NCI-H1417 (cell line): ENCODE measurements at places on chromosomes 16 and 17.
A peak's percentile ranks its signal among the peaks of the same experiment; 100 is the strongest.

DNA sequence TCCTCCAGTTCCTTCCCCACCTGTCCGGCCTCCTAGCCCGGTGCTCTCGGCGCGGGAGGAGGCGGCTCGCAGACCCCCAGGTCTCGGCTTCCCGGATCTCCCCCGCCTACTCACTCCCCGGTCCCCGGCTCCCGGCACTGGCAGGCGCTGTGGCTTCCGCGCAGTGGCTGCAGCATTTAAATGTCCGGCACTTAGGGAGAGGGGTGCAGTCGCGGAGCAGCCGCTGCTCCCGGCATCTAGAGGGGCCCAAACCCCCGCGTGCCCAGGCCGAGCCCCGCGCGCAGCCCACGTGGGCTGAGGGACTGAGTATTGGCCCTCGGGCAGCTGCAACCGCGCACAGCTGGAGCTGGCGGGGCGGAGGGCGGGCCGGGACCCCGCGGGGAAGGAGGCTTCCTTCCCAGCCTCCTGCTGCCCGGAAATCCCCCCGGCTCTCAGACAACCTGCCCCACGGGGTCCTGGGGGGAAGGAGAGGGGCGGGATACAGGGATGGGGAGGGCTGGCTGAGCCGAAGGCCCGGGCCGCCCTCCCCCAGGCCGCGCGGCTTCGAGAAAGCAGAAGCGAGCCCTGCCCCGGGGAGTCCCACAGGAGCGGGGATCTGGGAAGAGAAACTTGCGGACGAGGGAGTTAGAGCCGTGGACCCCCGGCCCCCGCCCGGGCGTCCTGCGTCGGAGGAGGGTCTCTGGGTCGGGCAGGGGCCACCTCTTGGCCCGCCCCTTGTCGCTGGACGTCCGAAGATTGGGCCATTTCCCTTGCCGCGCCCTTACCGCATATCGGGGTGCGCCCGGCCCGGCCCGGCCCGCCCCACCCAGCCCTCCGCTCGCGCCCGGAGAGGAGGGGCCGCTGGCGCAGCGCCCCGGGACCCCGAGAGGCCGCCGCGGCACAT, at the start of gene MMP25:
Gene MMP25 (plus strand): TSS at position 804 of the 883 bp plus-strand sequence. CDS start 357 bp downstream, outside the sequence.
- DNase-seq: no peak

GRCh38 chr17:81379523-81379942, 15.7 kb upstream of the BAHCC1 start:
- no peak for DNase-seq

- peak; percentile 16 for DNase-seq
Observed at GRCh38 chr17:53134548-53134947, 688.2 kb upstream of the KIF2B start.

- peak; percentile 43 for DNase-seq
Observed at GRCh38 chr17:80898716-80899115, 92.9 kb upstream of the CHMP6 start.

DNA sequence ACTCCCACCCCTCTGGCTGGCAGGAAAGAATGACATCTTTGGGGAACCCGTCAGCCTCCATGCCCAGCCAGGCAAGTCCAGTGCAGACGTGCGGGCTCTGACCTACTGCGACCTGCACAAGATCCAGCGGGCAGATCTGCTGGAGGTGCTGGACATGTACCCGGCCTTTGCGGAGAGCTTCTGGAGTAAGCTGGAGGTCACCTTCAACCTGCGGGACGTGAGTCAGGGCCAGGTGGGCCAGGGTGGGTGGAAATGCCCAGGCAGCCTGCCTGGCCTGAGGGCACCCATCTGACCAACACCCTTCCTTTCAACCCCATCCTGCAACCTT, 8.1 kb upstream of the DCAF7 start:
- DNase-seq: no peak

GRCh38 chr17:31318851-31319661, 2.4 kb downstream of the EVI2A start:
- DNase-seq: no peak

DNA sequence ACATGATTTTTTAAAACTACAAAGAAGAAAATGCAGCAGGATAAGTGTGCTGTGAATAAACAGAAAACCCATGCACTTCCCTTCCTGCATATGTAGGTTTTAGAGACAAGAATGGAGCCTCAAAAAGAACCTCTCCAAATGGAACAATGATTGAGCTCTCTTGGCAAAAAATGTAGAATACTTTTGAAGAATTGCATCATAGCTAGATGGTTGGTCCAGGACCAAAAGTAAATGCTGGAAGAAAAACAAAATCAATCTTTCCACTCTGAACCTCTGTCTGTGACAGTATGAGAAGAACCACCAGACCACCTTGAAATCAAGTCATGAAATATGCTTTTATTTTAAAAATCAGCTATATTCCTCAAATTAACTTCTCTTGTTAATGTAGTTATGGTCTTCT, 17.5 kb downstream of the HELZ start:
- no peak for DNase-seq

DNA sequence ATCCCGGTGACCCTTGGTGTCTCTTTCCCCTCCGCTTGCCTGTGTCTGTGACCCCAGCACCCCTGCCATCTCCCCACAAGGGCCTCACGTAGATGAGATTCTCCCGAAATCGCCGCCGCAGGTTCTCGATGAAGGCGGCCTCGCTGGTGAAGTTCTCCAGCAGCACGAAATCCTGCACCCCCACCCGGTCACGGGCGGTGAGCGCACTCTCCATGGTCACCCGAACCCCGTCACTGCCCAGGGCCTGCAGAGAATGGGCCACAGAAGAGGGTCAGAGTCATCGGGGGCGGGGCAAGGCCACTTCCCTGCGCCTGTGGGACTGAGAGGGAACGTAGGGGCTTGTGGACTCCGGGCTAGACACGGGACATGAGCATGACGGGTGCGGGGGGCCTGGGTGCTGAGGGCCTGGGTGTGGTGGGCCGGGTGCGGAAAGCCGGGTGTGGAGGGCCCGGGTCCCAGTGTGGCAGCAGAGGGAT, 8.4 kb downstream of the MYO1C start:
- no peak for DNase-seq

DNA sequence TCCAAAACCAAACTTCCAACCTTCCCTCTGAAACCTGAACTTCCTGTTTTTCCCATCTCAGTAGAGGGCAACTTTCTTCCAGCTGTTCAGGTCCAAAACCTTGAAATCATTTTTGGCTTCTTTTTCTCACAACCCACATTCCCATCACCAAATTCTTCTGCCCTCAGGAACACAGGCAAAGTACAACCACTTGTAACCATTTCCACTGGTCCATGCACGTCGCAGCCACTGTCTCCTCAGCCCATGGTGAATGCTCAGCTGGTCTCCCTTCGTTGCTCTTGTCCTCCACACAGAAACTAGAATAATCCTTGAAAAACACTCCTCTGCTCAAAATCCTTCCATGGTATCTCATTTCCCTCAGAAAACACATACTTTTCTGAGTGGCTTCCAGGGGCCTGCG, 3.7 kb upstream of the ADAT1 start:
- DNase-seq: no peak

DNA sequence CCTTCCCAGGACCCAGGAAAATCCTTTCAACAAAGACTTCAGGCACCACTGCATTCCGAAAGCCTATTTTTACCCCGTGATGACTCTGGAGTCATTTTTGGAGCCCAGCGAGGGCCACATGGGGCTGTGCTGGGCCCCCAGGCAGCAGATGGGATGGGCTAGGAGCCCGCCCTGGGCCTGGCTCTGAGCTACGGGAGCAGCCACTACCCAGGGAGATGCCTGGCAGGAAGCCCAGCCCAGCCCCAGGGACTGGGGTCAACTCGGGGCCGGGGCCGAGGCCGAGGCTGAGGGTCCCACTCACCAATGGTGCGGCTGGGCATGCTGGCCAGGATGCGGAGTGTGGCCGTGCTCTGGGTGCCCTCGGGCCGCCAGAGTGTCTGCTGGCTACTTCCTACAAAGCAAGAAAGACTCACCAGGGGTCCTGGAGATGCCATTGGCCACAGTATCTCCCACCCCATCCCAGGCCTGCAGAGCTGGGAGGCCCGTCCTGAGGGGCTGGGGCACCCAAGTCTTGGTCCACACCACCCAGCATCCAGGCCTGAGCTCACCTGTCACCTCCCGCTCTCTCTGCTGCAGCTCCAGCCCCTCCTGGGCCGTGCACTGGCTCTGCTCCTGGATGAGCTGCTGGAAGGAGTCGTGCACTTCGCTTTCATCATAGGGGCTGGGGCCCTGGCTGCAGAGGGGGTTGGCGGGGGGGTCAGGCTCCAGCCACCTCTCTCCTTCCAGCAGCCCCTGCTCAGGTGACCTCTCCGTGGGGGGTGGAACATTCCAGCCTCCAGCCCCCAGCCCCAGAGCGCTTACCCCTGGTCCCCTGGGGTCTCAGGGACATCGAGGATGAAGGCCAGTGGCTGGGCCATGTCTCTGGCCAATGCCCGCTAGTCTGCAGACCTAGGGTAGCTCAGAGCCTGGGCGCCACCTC, 2.3 kb downstream of the TMC6 start:
- no peak for DNase-seq

GRCh38 chr17:78127239-78127887, 1.2 kb downstream of the TMC6 start:
- no peak for DNase-seq

DNA sequence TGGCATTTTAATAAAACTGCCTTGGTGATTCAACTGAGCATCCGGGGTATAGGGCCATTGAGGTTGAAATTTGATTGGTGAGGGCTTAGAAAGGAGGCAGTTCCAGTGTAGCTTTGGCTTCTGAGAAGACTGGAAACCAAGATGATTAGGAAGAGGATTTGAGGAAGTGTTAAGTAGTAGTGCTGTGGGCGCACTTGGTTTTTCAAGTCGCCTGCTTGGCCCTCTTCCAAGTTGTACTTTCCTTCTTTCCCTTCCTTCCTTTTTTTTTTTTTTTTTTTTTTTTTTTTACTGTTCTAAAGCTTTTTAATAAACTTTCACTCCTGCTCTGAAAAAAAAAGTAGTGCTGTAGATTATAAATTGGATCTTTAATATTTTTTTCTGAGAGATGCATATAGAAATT, 320.5 kb downstream of the UTP18 start:
- no peak for DNase-seq

DNA sequence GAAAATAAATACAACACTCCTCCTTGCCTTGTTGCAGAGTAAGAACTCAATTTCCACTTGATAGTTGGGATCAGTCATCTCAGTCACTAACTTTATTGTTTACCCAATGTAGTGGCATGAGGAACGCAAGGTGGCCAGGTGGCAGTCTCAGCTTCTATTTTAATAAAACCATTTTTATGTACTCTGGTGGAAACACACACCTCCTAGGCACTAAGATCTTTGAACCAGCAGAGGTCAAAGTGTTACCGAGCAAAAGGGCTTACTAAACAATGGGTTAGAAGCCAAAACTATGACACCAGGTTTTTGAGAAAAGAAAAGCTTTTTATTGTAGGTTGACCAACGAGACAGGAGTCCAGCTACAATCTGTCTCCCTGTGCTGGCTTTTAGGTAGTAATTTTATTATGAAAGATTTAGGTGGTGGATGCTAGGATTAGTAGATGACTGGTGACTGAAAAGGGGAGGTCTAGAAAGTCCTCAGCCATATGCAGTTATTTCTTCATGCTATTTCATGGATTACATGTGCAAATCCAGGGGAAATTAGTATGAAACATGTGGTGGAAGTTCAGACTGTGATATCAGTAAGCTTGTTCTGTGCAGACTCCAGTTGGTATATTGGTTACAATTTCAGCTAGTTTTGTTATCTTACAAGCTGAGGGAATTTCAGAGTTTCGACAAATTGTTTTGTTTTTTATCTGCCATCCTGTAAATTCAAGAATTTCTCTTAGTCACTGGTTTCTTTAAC, 122.3 kb downstream of the PCTP start:
- no peak for DNase-seq

GRCh38 chr16:11550791-11551498, 35.8 kb downstream of the LITAF start:
- no peak for DNase-seq

GRCh38 chr16:79943736-79944135, 343.2 kb upstream of the MAF start:
- DNase-seq: no peak

GRCh38 chr17:35879773-35880654, at the start of gene CCL5:
Gene CCL5 (minus strand): TSS chr17:35880360.
- DNase-seq: no peak

DNA sequence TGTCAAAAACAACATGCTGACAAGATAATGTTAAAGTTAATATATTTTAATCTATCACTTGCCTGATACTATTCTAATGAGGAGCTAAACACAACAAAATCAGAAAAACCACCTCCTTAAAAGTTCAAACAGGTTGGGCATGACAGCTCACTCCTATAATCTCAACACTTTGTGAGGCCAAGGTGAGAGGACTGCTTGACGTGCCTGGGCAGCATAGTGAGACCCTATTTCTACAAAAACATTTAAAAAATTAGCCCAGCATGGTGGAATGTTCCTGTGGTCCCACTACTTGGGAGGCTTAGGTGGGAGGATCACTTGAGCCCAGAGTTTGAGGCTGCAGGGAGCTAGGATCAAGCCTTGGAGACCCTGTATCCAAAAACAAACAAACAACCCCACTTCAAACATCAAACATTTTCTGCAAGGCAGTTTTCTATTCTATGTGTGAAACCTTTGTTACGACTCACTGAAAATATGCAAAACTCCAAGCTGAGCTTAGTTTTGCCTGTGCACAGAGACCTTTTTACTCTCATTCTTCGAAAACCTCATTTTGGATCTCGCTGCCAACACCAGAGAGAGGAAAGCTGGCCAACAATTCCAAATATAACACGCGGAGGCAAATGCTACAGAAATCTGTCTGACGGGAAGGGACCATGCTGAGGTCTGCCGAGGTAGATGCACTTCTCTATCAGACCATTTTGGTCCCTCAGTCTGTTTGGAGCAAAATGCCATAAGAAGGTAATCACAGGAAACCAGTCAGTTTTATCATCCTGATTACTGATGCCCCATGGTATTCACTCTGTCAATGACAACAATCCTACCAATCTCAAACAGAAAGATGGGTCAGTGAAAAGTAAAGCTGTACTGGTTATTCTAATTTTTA, 6.2 kb downstream of the PHF12 start:
- no peak for DNase-seq

GRCh38 chr17:82247182-82247823, 18.5 kb downstream of the SLC16A3 start:
- no peak for DNase-seq

DNA sequence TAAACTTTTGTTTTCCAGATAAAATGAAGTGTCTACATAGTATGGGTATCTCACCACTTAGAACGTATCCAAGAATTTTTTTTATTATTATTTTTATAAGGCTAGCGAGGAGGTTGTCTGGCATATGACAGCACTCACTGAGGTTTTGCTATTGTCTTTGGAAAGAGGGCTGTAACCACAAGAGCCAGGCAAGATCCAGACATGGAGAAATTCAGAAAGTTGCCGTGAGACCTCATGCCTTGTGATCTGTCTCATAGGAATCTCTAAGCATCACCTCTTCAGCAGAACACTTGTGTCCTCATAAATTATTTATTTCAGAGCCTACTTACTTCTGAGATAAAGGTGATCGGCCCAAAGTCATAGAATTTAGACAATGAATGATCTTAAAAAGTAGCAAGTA, 410.8 kb downstream of the CDH11 start:
- DNase-seq: no peak

DNA sequence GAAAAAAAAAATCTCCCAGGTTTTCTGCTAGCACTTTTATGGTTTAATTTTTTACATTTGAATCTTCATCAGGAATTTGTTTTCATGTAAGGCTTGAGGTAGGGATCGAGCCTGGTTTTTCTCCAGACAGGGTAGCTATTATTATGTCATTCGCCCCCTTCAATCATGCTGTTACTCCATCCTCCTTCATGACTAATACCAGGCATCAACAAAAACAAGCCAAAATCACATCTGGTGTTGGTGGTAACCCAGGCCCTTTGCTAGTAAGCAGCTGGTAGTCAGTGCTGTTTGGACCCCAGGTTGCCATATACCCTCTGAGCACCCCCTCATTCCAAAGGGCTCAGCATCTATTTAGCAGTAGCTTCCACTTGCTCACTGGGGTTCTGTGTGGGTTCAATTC, 29.5 kb downstream of the DRC3 start:
- DNase-seq: no peak
